Panc1 (cell line): ENCODE measurements at places on chromosomes 12 and 14. TPM values are rescaled to one million over a fixed set of nuclear protein-coding genes. Genes with fewer than 3 reads are reported as not detected.

The NPC2 gene
- total RNA-seq: 141 TPM

The OR4K13 gene
- total RNA-seq: not detected

The P2RX2 gene
- total RNA-seq: 1.2 TPM

The SYCP3 gene
- total RNA-seq: not detected

The EFS gene
- total RNA-seq: not detected

The PRIM1 gene
- total RNA-seq: 25.0 TPM

The CEBPE gene
- not detected for total RNA-seq

The APPL2 gene
- 21.2 TPM for total RNA-seq

The THAP2 gene
- total RNA-seq: 3.7 TPM

The RPL6 gene
- total RNA-seq: 969 TPM

The GLT1D1 gene
- total RNA-seq: not detected

The SLCO1C1 gene
- not detected for total RNA-seq

The SLCO1B1 gene
- total RNA-seq: not detected

The SPTB gene
- total RNA-seq: 0.13 TPM

The FOXN4 gene
- total RNA-seq: 0.08 TPM

The TMPRSS12 gene
- not detected for total RNA-seq

The C12orf50 gene
- total RNA-seq: not detected

The CLEC2B gene
- total RNA-seq: 2.4 TPM

The DHRS4L2 gene
- 8.0 TPM for total RNA-seq
